Right renal pelvis (tissue), 4 donors: ENCODE measurements at places on chromosomes 16 and 17. TPM values are rescaled to one million over a fixed set of nuclear protein-coding genes. Genes with fewer than 3 reads are reported as not detected.

DNA sequence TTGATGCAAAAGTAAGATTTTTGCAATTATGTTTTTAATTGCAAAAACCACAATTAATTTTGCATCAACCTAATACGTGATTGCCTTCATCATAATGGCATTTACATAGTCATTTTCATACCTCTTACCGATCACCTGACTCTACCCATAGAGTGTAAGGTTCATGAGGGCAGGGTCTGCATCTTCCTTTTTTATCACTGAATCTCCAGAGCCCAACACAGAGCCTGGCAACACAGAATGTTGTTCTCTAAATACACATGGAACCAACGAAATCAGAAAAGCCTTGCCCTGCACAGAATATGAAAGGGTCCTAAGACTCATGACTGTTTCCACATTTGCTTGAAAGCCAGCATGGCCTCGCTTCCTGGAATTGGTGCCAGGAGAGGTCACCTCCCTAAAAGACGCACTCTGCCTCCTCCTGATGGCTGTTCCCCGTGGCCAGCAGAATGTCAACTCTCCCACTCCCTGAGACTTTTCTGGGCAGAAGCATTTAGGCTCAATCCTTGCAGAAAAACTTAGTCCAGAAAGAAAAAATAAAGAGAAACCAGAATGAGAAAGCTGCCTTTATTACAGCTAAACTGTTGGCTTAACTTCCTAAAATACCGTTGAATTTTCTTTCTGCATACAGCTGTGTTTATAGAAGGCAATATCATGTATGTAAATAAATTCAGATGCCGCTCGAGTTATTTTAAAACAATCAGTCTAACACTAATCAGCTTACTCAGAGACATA, 327.8 kb upstream of the MAF start:
- DNase-seq = no peak

The C17orf50 gene
- not detected for polyA plus RNA-seq

The PYCARD gene
- 9.1 TPM for polyA plus RNA-seq

DNA sequence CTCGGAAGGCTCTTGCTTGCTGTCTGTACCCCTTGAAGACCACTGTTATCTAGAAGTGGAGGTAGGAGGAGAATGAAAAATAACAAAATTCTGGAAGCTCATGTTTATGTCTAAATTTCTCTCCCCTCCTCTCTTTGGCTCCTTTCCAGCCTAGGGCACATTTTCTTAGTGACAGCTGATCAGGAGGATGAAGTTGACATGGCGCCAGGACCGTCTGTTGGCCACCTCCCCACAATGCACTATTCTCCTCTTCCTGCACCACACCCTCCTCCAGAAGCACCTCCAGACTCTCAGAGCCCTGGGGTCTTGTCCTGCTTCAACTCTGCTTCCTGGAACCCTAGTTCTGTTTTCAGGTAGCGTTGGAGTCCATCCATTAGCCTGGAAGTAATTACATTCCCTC, 25.5 kb upstream of the SSTR2 start:
- no peak for DNase-seq
